ENCODE measurements at places on chromosomes 2 and 18. TPM values are rescaled to one million over a fixed set of nuclear protein-coding genes. Genes with fewer than 3 reads are reported as not detected.

VSNL1 gene
- 17.6 TPM for total RNA-seq

CTAGE1 gene
- total RNA-seq: not detected

GRCh38 chr2:226017537-226017936 is 618.0 kb downstream of the NYAP2 start:
- H3K36me3 ChIP-seq: no peaks in the 10 kb centered on the region
- H3K27ac ChIP-seq: no peak overlapping the region
- no peaks in the 10 kb centered on the region for H3K27me3 ChIP-seq
- H3K4me1 ChIP-seq: no peaks in the 10 kb centered on the region

GRCh38 chr2:152532241-152532640 is 185.0 kb downstream of the PRPF40A start:
- no peaks in the 10 kb centered on the region for H3K27me3 ChIP-seq
- no peaks in the 10 kb centered on the region for H3K4me1 ChIP-seq
- no peak overlapping the region for H3K4me3 ChIP-seq

SERPINB12 gene
- not detected for total RNA-seq

GRCh38 chr2:144011098-144011497 is 508.8 kb downstream of the ZEB2 start:
- H3K4me1 ChIP-seq: no peaks in the 10 kb centered on the region
- H3K36me3 ChIP-seq: no peaks in the 10 kb centered on the region
- H3K4me3 ChIP-seq: no peak overlapping the region

FTCDNL1 gene
- total RNA-seq: 2.7 TPM

DNA sequence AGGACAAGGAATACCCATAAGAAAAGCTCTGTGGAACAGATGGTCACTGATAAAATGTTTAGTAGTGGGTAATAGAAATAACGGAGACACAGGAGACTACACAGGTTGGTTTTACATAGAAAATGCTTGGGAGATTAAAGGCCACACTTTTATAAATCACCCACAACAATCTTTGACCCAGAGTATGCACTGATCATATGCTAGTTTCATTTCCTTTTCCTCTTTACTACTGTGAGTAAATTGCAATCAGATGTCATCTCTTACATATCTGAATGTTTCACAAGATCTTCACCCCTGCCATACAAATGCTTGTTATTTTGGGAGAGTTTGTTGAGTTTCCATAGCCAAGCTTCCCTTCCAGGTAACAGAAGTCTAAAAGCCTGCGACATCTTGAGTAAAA is 978.4 kb upstream of the KLHL29 start:
- H3K36me3 ChIP-seq: no peaks in the 10 kb centered on the region
- H3K27ac ChIP-seq: no peak overlapping the region
- no peaks in the 10 kb centered on the region for H3K27me3 ChIP-seq
- no peaks in the 10 kb centered on the region for H3K4me1 ChIP-seq

DNA sequence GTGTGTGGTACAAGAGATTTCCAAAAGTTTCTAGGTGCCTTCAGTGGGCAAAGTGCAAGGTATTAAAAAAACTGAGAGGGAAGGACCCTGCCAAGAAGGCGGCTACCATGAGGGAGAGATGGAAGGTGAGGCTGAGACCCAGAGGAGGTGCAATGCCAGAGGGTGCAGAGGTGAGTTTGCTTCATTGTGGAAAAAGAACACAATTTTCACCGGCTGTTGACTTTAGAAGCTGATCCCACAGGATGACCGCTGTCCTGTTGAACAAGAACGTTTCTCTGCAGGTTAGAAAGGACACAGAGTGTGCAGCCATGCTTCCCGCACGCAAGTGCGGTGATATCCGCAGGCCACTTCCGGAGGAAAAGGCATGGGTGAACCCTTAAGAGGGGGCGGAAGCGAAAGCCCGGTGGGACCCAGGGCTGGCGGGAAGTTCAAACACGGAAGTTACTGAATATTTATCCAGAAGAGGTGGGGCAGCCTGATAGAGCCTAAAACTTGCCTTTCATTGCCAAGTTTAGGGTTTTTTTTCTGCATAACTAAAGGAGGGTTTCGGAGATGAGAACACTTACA is 16.6 kb downstream of the SP110 start:
- no peak overlapping the region for H3K4me3 ChIP-seq
- H3K36me3 ChIP-seq: peaks cover 99% of the 10 kb centered on the region
- no peaks in the 10 kb centered on the region for H3K27me3 ChIP-seq

- no peak overlapping the region for H3K27ac ChIP-seq
- no peak overlapping the region for H3K4me3 ChIP-seq
- no peaks in the 10 kb centered on the region for H3K27me3 ChIP-seq
- no peak for DNase-seq
- H3K36me3 ChIP-seq: no peaks in the 10 kb centered on the region
Observed at GRCh38 chr2:181005326-181005655, 24.9 kb downstream of the UBE2E3 start.

DNA sequence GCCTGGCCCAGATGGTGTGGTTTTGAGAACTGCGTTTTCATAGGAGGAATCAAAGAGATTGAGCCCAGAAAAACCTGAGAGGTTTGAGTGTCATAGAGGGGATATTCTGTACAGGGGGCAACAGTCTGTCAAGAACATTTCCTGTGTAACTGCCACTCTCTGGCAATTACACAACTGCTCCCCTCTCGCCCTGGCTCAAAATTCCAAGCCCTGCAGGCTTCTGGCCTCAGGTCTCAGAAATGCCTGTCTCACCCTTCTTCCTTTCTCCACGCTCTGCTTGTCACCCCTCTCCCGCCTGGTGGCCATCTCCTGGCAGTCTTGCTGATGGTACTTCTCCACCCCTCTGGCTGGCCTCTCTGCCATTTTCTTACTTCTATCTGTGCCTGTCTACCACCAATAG is 4.0 kb downstream of the VAMP5 start:
- H3K27ac ChIP-seq: peak overlapping the region; percentile 97
- H3K27me3 ChIP-seq: no peaks in the 10 kb centered on the region
- H3K4me3 ChIP-seq: no peak overlapping the region
- peaks cover 74% of the 10 kb centered on the region for H3K4me1 ChIP-seq

TEX44 gene
- not detected for total RNA-seq

- H3K27me3 ChIP-seq: no peaks in the 10 kb centered on the region
- H3K4me1 ChIP-seq: peaks cover 21% of the 10 kb centered on the region
- no peaks in the 10 kb centered on the region for H3K36me3 ChIP-seq
- no peak overlapping the region for H3K27ac ChIP-seq
- H3K4me3 ChIP-seq: no peak overlapping the region
- DNase-seq: no peak
Observed at GRCh38 chr2:177782613-177783012, 290.0 kb downstream of the PDE11A start.

DNA sequence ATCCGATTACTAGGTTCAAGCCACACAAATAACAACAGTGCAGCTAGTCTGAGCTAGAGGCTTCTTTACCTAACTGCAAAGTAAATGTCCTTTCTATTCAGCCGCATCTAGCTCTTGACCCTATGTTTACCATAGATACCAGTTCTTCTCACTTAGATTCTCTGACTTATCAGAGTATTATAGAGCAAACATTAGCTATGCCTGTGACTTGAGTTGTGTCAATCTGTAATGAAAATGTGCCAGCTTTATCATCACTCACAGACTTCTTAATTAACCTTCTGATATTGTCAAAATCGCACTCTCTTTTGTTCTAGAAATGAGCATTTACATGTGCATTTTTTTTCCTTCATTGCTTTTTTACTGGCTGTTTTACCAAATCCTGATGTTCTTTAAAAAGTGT is 79.9 kb downstream of the BCL11A start:
- H3K4me3 ChIP-seq: no peak overlapping the region
- H3K4me1 ChIP-seq: peaks cover 26% of the 10 kb centered on the region
- no peak for DNase-seq
- no peaks in the 10 kb centered on the region for H3K36me3 ChIP-seq
- H3K27ac ChIP-seq: no peak overlapping the region

SLC14A1 gene
- total RNA-seq: 18.5 TPM

GRCh38 chr2:217418544-217418943 is 558.7 kb upstream of the TNP1 start:
- H3K36me3 ChIP-seq: no peaks in the 10 kb centered on the region
- H3K4me1 ChIP-seq: no peaks in the 10 kb centered on the region
- no peak for DNase-seq
- H3K4me3 ChIP-seq: no peak overlapping the region
- H3K27ac ChIP-seq: no peak overlapping the region

DNA sequence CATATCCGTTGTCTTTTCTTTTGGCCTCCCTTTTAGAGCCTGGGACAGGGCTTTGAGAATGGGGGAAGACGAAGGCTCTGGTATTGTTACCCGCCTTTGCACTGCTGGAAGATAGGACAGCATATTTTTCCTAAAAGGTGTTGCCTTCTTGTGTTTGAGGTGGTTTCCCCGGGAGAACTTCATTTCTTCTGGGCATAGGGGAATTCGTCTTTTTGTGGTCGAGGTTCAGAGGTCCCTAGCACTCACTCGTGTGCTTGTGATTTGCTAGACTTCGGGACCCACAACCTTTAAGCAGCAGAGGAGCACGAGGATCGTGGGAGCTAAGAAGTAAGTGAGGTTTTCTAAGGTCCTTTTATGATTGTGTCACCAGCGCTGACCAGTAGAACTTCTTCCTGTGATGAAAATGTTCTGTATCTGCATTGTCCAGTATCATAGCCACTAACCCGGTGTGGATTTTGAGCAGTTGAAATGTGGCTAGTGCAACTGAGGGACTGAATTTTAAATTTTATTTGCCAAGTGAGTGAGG is 611 bp downstream of the ZNF512 start:
- DNase-seq: no peak
- H3K4me3 ChIP-seq: peak overlapping the region; percentile 61

DNA sequence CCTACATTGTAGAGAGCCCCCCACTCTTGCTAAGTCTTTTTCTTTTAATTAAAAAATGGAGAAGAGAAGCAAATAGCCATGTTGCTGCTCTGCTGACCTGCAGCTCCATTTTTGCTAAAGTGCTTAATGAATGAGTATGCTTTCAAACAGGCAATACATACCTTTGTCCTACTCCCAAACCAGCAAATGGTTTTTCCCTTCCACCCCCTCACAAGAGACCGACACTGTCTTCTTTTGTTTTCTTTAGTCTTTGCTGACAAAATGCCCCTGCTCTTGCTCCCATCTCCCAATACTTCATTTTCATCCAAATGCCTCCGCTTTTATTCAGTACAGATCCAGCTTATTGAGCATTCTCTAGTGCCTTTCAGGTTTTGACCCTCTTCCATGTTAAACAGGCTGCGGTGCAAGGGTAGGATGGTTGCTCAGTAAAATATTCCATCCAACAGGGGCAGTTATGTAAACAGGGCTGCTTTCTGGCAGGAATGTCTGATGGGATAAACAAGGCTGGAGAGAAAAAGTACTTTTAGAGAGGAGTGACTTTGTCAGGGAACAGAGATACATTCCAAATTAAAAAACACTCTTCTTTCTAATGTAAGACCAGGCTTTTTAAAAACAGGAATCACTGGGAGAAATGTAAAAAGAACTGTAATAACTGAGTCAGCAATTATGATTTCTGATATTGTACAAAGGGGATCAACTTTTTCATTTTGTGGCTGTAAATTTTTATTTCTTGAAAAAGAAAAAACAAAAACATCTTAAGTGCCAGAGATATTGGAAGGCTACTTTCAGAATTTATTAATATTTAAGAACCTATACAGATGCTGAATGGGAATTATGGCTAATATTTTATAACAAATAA is 136.8 kb downstream of the MEP1B start:
- H3K36me3 ChIP-seq: no peaks in the 10 kb centered on the region
- H3K27me3 ChIP-seq: no peaks in the 10 kb centered on the region
- no peak for DNase-seq
- H3K27ac ChIP-seq: no peak overlapping the region
- H3K4me1 ChIP-seq: peaks cover 5% of the 10 kb centered on the region
- H3K4me3 ChIP-seq: no peak overlapping the region

ACMSD gene
- total RNA-seq: not detected

DNA sequence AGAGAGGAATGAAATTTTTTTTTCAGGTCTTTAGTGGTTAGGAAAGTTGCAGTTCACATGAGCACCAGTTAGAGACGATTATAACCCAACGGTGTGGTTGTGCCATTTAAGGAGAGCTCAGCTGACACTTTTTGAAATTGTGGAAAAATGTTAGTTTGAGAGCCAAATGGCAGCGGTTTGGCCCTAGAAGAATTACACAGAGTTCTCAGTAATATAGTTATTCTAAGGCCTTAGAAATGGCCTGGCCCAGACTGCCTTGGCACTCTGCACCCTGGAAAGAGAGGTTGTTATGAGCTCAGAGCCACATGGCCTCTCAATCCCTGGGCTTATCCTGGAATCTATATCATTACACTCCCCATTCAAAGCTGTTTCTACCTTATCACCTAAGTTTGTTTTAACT is 117.4 kb downstream of the RHBDD1 start:
- DNase-seq: no peak
- H3K4me3 ChIP-seq: no peak overlapping the region
- no peak overlapping the region for H3K27ac ChIP-seq
- H3K4me1 ChIP-seq: no peaks in the 10 kb centered on the region
- no peaks in the 10 kb centered on the region for H3K27me3 ChIP-seq
- no peaks in the 10 kb centered on the region for H3K36me3 ChIP-seq

SCYGR6 gene
- not detected for total RNA-seq

Data from heart right ventricle (tissue), 16 donors.